ENCODE measurements at places on chromosomes 4 and X.

DNA sequence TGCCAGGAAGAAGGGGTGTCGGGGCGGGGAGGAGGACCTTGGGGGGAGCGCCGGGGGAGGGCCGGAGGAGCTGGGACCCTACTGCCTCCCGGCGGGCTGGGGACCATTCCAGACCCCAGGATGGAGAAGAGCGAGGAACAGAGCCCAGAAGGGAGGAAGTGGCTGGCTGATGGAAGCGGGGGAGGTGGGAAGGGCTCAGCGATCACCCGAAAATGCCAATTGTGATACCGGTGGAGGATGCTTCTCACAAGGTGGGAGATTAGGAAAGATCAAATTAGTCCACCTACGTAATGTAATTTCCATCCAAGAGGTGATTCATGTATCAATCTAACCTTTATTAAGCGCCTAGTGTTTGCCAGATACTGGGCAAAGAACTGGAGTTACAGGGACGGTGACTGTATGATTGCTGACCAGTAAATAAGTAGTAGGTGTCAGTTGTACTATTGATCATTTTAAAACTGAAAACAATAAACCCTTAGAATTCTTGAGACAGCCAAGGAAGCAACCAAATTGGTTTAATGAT lies 452 bp upstream of the RAI2 start:
- no peak for DNase-seq

- no peak for DNase-seq
Observed at GRCh38 chrX:8672176-8672575, 59.8 kb downstream of the ANOS1 start.

- DNase-seq: no peak
Observed at GRCh38 chr4:825063-825970, 612 bp downstream of the CPLX1 start.

GRCh38 chr4:47017494-47017893 lies 13.9 kb upstream of the GABRB1 start:
- DNase-seq: no peak

GRCh38 chr4:57055886-57056285 lies 54.3 kb downstream of the IGFBP7 start:
- DNase-seq: no peak
